ENCODE measurements at places on chromosomes 6 and 20.

- no peak for DNase-seq
Observed at GRCh38 chr6:143135325-143135724, 74.6 kb downstream of the AIG1 start.

DNA sequence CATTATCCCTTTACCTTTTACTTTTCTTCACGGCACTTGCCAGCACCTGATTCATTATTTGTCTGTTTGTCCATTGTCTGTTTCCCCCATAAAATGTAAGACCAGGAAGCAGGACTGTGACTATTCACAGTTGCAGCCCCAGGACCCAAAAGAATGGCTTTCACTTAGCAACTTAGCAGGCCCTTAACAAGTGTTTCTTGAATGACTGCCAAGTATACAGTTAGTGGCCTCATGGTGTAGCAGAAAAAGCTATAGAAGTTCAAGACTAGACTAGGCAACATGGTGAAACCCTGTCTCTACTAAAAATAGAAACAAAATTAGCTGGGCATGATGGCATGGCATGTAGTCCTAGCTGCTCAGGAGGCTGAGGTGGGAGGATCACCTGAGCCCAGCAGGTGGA, 4.3 kb downstream of the SLC26A8 start:
- DNase-seq: no peak

DNA sequence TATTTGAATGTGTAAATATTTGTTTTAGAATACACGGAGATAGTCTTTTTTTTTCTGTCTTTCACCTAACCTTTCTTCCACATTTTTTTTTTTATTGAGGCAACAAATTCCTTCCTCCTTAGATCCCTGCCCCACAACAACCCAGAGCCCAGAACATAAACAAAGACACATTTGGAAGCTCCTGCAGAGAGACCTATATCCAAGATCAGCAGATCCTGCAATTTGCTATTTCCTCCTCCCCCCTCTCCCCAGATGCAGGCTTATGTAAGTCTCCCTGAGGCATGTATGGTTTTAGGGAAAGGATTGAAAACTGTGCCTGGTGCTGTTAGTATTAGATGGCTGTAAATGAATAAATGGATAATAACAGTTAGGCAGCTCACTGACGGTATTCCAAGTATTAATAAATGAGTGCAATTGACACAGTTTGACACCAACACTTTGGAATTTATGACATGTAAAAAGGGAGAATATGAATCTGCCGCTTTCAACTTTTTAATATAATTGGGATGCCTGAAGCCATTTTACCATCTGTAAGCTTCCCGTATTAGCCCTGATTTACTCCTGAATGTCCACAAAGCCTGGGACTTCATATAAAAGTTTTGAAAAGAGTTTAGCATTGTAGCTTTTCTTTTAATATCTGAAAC, 608.3 kb upstream of the CITED2 start:
- no peak for DNase-seq

DNA sequence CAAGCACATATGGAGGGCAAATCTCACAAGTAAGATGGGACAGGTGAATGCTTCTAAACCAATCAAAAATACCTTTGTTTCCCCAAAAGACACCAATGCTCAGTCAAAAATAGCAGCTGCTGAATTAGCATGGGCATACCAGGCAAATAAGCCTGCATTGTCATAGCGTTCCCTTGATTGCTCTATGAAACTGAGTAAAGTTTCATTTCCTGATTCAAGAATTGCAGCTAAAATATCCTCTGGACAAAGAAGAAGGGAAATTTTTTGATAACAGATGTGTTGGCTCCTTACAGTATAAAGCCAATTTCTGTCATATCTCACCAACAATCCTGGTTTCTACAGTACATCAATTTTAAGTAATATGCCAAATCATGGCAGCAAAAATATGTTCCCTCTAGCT, 3.3 kb upstream of the TMEM14A start:
- no peak for DNase-seq

DNA sequence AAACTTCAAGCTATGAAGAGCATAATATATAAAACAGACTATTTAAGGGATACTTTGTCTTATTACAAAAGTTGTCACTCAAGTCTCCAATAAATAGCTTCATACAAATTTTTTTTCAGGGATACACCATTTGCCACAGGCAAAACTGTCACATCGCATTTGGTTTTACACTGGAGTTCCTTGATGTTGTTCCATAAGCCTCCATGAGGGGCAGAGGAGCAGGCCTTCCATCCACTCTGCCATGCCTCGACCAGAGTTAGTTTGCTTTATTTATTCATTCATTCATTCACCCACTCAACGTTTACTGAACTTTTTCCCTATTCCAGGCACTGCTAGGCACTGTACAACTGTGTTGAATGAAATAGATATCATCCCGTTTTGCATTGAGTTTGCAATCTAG, 246.6 kb downstream of the PHF3 start:
- DNase-seq: no peak

DNA sequence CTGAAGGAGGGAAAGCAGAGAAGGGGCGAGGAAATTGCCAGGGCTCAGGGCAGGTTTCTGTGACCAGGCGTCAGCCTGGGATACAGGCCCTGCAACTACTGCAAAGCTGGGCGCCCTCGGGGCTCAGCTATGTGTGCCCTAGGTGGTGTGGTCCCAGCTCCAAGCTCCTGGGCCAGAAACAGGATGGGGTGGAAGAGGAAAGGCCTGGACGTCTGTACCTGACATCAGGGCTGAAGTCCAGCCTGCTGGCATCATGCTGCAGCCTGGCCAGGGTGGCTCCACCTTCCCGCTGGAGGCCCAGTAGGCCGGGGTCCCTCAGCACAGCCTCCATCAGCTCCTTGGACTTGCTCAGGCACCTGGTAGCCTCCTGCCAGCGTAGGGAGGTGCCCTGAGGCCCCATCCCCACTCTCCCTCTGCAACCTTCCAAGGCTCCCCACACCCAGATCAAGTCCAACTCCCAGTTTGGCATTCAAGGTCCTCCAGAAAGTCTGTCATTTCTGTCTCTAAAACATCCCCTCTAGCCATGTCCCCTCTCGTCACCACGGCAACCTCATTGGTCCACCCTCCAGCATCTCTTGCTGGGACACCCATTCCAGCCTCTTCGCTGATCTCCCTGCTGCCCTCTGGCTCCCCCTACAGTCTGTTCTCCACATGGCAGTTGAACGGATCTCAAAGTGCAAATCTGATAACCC, 38.2 kb downstream of the KIAA1755 start:
- DNase-seq: no peak

- DNase-seq: no peak
Observed at GRCh38 chr6:90266905-90267621, 29.6 kb downstream of the BACH2 start.

- no peak for DNase-seq
Observed at GRCh38 chr6:76510489-76510888, 438.0 kb upstream of the IMPG1 start.

DNA sequence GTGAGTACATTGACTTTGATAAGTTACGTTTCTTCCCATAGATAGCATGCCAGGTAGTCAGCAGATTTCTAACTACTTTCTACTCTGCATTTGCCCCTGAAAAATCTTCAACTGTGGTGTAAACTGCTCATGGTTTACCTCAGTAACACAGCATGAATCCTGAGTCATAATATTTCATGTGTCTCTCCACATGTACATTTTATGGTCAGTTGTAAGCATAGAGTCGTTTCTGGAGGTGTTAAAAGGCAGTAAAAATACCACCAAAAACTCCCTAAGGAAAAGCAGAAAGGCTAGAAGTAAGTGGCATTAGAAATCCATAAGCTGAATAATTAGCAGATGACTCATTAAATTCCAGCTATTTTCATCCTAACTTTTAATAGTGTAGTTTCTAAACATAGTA, 4.1 kb upstream of the GPR63 start:
- DNase-seq: no peak

DNA sequence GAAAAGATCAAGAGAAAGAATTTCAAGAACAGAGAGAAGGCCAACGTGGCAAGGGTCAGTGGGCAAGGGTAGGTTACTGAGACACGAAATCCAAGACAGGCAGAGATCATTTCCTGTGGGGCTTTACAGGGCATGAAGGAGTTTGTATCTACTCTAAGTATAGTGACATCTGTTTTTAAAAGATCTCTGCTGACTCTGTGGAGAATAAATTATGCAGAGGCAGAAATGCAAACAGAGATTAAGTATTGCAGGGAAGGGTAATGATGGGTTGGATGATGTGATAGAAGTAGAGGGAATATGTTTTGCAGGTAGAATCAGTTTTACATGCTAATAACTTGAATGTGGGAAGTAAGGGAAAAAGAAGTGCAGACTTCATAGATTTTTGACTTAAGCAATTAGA, 243.5 kb downstream of the FRK start:
- DNase-seq: no peak

DNA sequence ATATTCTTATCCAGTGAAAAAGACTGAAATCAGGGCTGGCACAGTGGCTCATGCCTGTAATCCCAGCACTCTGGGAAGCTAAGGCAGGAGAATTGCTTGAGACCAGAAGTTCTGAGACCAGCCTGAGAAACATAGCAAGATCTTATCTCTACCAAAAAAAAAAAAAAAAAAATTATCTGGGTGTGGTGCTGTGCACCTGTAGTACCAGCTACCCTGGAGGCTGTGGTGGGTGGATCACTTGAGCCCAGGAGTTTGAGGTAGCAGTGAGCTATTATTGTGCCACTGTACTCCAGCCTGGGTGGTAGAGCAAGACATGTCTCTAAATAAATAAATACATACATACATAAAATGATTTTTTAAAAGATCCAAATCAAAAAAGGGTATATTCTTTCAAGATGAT, 6.3 kb downstream of the CALHM6 start:
- DNase-seq: no peak

DNA sequence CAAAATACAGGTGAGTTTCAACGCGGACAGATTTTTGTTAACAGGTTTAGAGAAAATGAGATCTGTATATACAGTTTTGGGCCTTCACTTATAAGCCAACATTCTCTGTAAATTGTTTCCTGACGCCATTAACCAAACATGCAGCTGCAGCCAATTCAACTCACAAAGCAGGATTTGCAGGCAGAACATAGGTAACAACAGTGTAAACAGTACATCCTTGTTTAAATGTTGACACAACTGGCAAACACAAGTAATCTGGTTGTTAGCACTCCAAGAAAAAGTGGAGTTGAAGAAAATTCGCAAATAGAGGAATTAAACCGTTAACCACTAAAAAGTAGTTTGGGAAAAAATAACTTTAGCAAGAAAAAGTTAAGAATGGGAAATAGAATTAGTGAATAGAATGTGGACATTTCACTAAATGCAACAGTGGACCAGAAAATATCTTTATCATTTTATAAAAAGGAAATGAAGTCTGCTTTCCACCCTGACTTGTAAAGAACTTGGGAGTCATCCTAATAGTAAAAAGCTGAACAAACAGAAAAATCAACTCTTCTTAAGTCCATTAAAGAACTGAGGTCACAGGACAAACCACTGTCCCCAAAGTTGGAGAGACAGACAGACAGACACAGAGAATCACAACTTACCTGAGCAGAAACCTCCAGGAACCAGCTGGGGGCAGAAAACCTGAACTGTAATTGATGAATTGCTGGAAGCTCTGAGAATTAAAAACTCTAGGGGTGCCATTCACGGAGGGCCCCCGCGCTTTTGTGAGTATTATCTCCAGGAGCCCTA, 10.1 kb downstream of the SMIM28 start:
- no peak for DNase-seq

Data from stimulated activated CD4-positive, alpha-beta T cell treated with anti-CD3 and anti-CD28 coated beads, TNF-alpha, amount 100 ng/mL, for 1 hour (primary cell).